Glutamatergic neuron (in vitro differentiated cells): ENCODE measurements at places on chromosomes 4 and X.

GRCh38 chr4:28436191-28437080 lies 1575.8 kb downstream of the STIM2 start:
- no peak for DNase-seq

GRCh38 chrX:139495324-139495723 lies 35.2 kb upstream of the F9 start:
- DNase-seq: no peak

- DNase-seq: no peak
These were observed 505.0 kb downstream of the TECRL start for GRCh38 chr4:63904201-63904600.

GRCh38 chr4:8045909-8046308 lies 106.2 kb upstream of the AFAP1 start:
- no peak for DNase-seq

DNA sequence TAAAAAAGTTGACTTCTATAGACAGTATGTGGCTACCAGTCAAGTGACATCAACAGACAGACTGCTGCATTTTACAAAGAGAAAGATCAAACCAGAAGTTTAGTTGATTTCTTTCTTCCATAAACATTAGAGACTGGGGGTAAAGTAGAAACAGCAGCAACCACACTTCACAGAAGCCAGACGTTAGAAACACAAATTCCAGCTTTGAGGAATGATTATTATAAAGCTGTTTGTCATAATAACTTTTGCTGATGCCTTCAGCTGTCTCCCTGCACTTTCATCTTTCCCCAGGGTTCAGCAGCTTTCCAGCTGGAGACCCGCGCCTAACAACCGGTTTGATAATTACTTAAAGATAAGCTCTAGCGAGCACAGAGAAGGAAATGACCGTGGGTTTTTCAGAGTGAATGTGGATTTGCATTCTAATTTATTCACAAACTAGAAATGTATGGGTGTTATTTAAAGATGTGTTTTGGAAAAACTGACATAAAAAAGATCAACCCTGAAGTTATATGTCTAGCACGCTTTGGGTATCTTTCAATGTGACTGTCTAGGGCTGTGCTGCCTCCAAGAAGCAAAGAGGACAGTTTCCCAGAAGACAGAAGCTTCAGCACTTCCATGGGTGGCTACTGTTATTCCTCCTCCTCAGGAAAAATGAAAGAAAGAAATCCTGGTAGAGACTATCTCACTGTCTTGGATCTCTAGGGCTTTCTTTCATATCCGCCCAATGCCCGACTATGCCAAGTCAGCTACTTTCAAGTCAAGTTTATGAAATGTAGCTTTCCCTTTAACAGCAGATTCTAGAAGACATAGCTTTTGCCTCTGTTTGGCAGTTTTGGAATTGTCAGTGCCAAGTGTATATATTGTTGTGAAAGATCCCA lies 15.0 kb upstream of the ENAM start:
- no peak for DNase-seq

- DNase-seq: no peak
These were observed 255.6 kb downstream of the DHX15 start for GRCh38 chr4:24328711-24329110.
